NCI-H1048 (cell line): ENCODE measurements at places on chromosomes 5 and 9.

GRCh38 chr5:138955013-138955660 lies 80.0 kb upstream of the LRRTM2 start:
- no peak for DNase-seq

DNA sequence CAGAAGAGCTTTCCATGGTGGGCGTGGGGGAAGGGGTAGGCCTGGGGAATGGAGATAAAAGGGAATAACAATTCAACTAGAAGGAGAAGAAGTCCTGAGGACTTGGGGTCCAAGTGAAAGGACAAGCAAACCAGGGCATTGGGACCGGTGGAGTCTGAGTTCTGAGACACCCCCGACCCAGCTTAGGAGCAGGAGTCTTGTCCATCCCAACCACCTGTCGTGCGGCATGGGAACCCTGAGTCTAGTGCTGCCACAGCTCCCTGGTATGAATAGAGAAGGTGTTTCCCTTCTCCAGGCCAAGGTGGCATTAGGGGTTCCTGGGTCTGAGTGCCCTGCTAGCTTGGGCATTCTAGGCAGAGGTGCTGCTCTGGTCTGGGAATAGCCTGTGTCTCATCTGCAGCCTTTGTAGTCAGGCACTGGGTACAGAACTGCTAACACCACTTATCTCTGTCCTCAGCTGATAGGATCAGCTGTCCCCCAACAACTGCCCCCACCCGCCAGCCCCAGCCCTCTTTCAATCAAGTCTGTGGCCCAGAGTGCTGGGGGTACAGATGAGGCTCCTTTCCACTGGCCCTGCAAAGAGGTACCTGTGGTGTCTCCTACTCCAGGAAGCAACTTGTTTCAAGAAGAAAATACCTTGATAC lies 9.9 kb downstream of the HNRNPAB start:
- DNase-seq: no peak

GRCh38 chr5:125607018-125607417 lies 816.2 kb upstream of the GRAMD2B start:
- no peak for DNase-seq

- no peak for DNase-seq
Measured at GRCh38 chr9:27467486-27467885, 56.6 kb upstream of the IFNK start.
